Left renal cortex interstitium (tissue), 4 donors: ENCODE measurements at places on chromosomes 11 and 22. TPM values are rescaled to one million over a fixed set of nuclear protein-coding genes. Genes with fewer than 3 reads are reported as not detected.
A peak's percentile ranks its signal among the peaks of the same experiment; 100 is the strongest.

- DNase-seq = no peak
These were observed 123.9 kb downstream of the MRTFA start for GRCh38 chr22:40512426-40513136.

GRCh38 chr11:45288339-45288738 lies 2.2 kb upstream of the SYT13 start:
- DNase-seq = no peak

- no peak for DNase-seq
These were observed 26.2 kb downstream of the MCM5 start for GRCh38 chr22:35425971-35426800.

GRCh38 chr11:130383344-130384211 lies 44.8 kb downstream of the ADAMTS8 start:
- DNase-seq = no peak

- DNase-seq = no peak
These were observed 202.8 kb downstream of the ADAMTS15 start for GRCh38 chr11:130651066-130651855.

DNA sequence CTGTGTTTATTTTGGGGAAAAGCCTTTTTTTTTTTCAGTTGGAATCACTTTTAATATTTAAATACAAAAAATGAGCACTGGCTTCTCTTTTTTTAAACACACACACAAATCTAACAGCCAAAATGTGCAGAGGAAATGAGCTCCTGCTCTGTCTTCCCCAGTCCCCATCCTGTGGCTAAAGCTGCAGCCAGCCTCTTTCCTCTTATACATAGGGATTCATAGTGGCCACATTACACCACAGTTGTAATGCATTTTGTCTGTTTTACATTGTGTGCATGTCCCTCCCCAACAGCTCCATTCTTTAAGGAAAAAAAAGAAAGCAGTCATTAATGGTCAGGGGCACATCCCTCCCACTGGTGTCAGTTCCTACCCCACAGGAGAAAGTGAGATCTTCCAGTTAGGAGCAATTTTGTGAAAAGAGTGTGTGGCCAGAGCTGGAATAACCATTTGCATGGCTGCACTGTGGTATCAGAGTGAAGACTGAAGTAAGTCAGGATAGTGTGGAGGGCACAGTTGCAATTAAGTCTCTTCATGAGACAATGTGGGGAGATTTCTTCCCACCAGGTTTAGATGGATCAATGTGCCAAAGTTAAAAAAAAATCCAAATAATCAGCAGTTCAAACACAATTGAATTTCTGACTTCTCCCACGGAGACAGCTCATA lies 220.6 kb downstream of the TMEM135 start:
- no peak for DNase-seq

- DNase-seq = no peak
These were observed 13.2 kb downstream of the ASPHD2 start for GRCh38 chr22:26442086-26442756.

DNA sequence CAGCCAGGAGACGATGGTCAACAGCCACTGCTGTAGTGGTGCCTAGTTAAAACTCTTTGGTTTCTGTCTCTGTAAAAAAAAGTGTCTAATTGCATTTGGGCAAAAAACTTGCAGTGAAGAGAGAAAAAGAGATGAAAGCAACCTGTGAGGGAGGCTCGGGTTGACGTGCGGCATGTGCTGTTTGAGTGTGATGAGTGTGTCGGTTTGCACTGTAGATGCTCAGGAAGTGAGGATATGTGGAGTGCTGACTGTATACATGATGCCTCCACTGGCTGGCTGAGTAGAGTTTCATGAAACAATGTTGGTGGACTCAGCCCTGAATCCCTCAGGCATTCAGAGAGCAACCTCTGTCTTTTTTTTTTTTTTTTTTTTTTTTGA lies 4.3 kb upstream of the DGCR6L start:
- DNase-seq = no peak

GRCh38 chr22:49208004-49208402 lies 619.7 kb downstream of the BRD1 start:
- no peak for DNase-seq

- no peak for DNase-seq
These were observed at the start of gene SLC1A2 for GRCh38 chr11:35419184-35419829. SLC1A2 (minus strand) TSS chr11:35419558; CDS start chr11:35418966, 592 bp downstream.

- peak; percentile 11 for DNase-seq
These were observed 161.1 kb upstream of the CCDC179 start for GRCh38 chr11:23021287-23021863.

- no peak for DNase-seq
These were observed 13.8 kb upstream of the IFITM3 start for GRCh38 chr11:334264-334994.

DNA sequence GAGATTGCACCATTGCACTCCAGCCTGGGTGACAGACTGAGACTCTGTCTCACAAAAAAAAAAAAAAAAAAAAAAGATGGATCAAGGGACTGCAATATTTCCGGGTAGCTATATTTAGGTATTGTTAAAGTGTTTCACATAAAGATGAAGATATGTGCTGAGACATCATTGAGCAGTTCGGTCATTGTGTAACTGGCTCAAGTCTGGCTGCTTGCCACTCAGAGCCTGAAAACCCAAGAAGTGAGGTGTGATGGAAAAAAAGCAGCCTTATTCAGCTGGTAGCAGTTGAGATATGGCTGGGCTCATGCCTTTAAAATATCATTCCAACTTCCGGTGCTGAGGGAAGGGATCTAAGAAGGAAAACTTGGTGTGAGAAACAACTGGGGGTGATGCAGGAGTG lies 46.9 kb downstream of the LUZP2 start:
- DNase-seq = no peak

DNA sequence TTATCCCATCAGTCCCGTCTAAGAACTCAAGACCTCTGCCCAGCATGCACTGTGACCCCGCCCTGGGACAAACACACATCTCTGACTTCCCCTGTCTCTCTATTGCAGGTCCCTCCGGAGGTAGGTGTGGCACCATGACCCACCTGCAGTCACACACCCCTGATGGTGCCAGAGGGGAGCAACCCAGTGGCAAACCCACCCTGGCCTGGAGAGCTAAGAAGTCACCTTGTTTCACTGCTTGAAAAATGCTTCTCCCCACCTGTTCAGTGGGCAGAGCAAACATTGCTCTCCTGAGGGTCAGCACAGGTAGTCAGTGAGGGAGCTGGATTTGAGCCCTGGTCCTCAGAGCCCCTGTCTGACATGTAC lies 23.9 kb downstream of the CAPN1 start:
- no peak for DNase-seq

- DNase-seq = no peak
These were observed 106.4 kb downstream of the CASP12 start for GRCh38 chr11:104791896-104792295.

DNA sequence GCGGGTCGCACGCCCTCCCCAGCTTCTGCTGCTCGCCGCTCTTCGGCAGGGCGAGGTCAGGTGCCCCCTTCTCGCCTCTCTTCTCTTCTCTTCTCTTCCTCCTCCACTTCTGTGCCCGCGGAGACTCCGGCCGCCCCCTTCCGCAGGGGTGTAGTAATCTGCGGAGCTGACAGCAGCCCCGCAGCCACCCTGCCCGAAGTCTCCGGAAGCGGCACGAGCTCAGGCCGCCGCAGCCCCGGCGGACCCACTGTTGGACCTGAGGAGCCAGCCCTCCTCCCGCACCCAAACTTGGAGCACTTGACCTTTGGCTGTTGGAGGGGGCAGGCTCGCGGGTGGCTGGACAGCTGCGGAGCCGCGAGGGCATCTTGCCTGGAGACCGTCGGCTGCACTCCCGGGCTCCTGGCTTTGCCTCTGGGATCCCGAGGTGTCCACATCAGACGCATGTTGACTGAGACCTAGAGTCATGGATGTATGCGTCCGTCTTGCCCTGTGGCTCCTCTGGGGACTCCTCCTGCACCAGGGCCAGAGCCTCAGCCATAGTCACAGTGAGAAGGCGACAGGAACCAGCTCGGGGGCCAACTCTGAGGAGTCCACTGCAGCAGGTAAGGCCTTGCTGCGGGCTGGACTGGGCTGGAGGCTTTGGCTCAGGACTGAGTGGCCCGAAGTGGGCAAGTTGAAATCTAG lies 486 bp downstream of the STIM1 start:
- no peak for DNase-seq

- no peak for DNase-seq
These were observed 365.5 kb downstream of the MN1 start for GRCh38 chr22:27435844-27436576.

RFPL2 gene
- 0.41 TPM for polyA plus RNA-seq

DRD4 gene
- polyA plus RNA-seq = 4.6 TPM

EIF3L gene
- 1,037 TPM for polyA plus RNA-seq

MUC5B gene
- not detected for polyA plus RNA-seq

NELL1 gene
- 4.4 TPM for polyA plus RNA-seq

PKDREJ gene
- polyA plus RNA-seq = 0.22 TPM

CRYBB3 gene
- not detected for polyA plus RNA-seq

DEUP1 gene
- polyA plus RNA-seq = 0.98 TPM
